Activated T-helper 1 cell treated with anti-CD3 and anti-CD28 coated beads, Interleukin-2, amount 50 U/mL, for 16 hours (primary cell): ENCODE measurements at places on chromosomes 7 and 10.

DNA sequence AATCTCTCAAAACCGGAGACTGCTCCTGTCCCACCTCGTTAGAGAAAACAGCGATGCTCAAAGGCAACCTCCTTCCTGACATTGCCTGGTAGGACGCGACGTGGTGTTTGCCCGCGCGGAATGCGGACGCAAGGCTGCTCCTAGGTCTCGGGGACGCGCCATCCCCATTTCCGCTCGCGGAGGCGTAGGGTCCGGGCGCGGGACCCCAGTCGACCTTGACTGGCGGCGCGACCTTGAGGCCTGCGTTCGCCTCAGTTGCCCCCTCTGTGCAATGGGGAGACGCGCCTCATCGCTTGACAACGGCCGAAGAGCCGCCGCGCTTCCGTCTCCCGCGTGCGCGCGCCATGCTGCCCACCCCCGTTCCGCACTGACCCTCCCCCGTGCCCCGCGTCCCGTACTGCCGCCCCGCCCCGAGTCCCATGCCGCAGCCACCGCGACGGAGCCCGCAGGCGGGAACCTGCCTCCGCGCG is 412 bp upstream of the PPIA start:
- DNase-seq: no peak

GRCh38 chr7:36928311-36928710 is 204.0 kb upstream of the AOAH start:
- DNase-seq: no peak

DNA sequence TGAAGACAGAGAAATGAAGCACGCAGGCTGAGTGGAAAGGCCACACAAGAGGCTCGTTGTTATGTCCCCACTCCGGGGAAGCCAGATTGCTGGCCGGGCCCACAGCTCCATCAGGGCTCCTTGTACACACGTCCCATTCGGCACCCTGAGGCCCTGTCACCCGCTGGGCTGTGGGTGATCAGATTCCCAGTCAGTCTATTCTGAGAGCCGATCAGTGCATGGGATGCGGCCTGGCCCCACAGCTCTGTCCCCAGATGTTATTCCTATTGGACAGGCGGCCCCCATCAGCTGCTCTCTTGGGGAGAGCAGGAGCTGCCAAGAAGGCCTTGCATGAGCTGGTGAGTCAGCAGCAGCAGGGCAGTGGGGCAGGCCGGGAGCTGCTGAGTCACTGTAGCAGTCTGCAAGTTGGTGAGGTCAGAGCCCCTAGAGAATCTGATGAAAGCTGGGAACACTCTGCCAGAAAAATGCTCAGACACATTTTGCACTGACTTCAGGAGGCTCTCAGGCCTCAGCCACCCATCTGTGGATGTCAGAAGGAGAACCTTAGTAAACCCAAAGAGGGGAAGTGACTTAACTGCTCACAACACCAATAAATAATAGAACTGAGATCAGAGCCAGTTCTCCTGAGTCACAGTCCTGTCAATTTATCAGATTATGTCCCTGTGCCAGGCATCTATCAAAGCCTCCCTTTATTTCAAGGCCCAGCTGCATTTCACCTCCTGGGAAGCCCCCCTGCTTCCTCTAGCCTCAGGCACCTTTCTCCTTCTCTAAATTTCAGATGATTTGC is 9.4 kb upstream of the PSAP start:
- DNase-seq: no peak

- DNase-seq: no peak
These were observed 273.5 kb downstream of the FGFR2 start for GRCh38 chr10:121324678-121325213.

DNA sequence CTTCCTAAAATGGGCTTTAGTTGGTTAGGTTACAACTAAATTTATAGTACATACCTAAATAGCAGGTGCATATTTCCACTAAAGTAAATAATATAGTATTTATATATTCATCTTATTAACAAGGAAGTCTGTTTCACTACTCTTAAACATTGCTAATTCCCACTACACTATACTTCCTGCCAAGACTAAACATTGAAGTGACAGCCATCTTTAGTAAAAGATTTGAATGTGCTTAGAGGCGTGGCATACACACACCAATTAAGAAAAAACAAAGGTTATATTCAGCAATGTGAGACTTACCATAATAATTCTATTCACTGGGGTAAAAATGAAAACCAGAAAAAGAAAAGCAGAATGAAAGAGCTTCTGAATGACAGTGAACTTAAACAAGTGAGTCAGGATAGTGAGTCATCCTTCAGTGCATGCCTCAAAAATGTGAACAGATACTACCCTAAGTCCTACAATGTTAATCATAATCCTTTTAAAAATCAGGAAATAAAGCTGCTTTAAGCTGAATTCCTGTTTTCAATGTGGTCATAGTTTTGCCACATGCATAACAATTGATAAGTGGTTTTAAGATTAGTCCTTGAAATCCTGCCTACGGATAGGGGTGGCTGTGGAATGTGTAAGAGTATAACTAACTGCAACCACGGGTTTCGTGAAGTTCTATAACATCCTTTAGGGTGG is 59.4 kb downstream of the USP6NL start:
- no peak for DNase-seq

GRCh38 chr10:16116404-16117304 is 256.3 kb upstream of the MINDY3 start:
- DNase-seq: no peak

GRCh38 chr10:113180401-113181154 is 230.5 kb downstream of the TCF7L2 start:
- DNase-seq: no peak

- no peak for DNase-seq
These were observed 107.0 kb downstream of the ELFN1 start for GRCh38 chr7:1777122-1777521.

DNA sequence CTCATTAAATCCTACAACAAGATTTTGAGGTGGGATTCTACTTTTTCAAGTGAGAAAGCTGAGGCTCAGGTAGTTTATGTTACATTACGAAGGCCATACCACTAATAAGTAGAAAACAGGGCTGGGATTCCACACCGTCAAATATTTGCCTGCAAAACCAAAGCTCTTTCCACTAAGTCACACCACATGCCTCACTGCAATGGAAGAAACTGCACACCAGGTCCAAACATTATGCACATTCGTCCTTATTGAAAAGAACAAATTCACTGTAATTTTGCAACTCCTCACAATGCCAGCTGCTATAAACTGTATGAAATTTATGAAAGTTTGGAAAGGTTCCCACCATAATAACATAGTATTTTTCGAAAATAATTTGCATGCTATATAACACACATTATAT is 66.5 kb downstream of the DGKB start:
- DNase-seq: no peak

DNA sequence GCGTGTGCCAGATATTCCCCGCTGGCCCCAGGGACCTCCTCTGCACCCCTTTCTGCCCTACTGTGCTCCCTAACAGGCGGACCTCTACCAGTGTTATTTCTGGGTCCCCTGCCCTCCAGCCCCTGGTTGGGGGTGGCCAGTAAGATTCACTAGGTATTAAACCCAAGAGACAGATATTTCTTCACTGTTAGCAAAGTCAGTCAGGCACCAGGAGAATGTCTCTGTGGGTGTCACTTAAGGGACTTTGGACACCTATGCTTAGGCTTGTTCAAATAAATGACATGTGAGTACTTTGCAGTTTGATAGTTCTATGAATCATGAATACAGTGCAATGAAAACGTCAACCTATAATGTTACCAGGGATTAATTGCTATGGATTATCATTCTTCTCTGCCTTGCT is 234.3 kb upstream of the IGFBP3 start:
- DNase-seq: no peak

GRCh38 chr10:101285519-101286070 is 56.3 kb upstream of the LBX1 start:
- DNase-seq: no peak

GRCh38 chr7:137545059-137545716 is 201.7 kb upstream of the PTN start:
- no peak for DNase-seq

DNA sequence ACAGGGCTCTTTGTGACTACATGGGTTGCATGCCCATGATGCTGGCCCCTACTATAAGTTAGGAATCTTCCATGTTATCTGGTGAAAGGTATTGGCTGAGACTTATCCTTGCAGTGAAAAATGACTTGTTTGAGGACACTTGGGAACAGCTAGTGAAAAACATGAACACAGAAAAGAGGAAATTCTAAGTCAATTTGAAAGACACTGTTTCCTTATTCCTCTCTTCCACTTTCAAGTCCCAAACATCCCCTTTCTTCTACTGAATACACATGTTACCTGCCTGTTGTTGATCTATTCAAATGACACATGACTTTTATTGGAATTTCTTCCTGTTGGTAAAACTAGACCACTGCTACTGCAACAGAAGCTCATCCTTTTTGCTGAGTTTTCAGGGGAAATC is 29.5 kb upstream of the PRKCQ start:
- no peak for DNase-seq

DNA sequence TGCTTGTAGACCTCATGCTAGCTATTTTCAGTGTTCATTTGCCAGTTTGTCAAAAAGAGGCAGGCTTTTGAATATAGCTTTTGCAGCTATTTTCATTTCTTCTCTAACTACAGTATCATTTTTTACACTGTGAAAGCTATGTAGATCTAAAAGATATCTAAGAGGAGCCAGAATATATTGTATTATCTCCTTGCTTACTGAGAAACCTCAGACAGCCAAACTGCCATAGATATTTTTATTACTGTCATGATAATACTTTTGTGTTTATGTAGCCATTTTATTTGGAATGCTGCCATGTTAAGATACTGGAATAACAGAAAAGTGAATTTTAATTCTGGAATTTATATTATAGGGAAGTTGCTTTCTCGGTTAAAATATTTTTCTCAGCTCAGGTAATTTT is 37.2 kb downstream of the ANKIB1 start:
- no peak for DNase-seq

- no peak for DNase-seq
These were observed 1038.3 kb downstream of the LRMDA start for GRCh38 chr10:76469675-76470074.

- no peak for DNase-seq
These were observed 13.1 kb downstream of the RPA3 start for GRCh38 chr7:7705318-7705717.

GRCh38 chr7:29146057-29146706 is at the start of gene CPVL:
Gene CPVL (minus strand): TSS chr7:29146537. CDS start chr7:29121061, 25,476 bp downstream.
- no peak for DNase-seq

DNA sequence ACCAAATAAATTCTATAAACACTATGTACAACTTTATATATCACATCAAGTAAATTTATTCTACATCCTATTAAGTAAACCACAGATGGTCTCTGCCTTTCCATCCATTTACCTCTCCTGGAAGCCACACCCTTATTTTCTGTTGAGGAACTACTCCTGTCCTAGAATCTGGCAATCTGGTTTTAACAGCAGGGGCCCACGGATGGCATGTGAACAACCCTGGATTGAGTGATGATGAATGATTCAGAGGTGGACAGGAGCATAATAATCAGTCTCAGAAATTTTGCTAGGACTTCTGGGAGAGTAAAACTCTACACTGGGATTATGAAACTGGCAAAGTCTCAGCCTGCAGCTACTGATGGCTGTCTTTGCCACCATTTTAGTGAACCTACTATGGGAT is 54.1 kb downstream of the CDK6 start:
- no peak for DNase-seq

GRCh38 chr10:13056456-13057077 is 43.4 kb upstream of the OPTN start:
- DNase-seq: no peak

DNA sequence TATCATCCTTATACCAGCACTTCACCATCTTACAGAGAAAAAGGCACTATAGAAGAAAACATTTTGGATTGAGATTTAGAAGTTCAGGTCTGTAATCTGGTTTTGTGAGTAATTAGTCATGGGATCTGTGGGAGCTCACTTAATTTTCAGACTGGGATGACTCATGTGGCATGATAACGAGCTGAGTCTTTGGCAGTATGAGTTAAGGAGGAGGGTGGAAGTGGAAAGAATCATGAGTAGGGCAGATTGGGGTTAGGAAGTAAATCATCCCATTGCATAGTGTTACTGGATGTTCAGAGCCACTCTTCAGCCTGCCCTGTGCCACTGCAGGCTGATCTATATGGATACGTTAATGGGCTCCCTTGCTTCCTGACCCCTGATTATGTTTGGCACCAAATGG is 64.9 kb downstream of the ZNF92 start:
- no peak for DNase-seq

DNA sequence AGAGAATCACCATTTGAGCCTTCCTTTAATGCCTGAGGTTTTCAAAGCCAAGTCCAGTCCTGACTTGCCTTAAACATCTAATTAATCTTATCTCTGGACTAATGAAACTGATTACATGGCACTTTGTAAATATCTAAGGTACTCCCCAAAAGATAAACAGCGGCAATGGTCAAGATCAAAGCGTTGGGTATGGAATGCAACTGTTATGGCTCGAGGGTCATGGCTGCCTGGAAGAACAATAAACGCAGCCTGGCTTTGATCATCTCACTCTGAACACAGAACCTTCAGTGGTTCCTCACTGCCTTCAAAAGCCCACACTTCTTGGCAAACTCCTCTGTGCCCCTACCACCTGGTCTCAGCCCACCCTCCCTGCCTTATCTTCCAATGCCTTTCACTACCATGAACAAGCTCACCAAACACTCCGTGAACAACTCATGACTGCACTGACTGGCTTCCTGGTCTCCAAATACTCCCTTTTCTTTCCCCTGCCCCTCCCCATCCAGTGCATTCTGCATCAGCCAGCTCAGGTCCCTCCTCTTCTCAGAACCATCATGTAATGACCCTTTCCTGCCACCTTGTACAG is 150.2 kb upstream of the NFE2L3 start:
- no peak for DNase-seq

DNA sequence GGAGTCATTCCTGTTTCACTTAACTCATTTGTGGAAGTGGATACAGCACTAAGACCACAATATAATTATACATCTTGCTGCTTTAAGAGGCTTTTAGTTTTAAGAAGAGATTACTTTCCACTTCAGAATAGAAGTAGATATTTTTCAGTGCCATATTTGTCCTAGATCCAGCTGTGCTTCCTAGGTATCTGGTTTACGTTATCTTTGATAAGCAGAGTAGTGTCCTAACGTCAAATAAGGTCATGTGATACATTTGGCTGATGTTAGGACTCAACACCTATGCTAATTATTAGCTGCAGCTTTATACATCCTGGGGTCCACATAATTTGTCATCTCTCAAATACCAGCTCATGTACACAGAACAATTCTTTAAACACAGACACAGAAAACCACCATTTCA is 196.2 kb upstream of the SMIM30 start:
- no peak for DNase-seq

GRCh38 chr10:20363684-20364083 is 533.4 kb downstream of the NEBL start:
- no peak for DNase-seq

DNA sequence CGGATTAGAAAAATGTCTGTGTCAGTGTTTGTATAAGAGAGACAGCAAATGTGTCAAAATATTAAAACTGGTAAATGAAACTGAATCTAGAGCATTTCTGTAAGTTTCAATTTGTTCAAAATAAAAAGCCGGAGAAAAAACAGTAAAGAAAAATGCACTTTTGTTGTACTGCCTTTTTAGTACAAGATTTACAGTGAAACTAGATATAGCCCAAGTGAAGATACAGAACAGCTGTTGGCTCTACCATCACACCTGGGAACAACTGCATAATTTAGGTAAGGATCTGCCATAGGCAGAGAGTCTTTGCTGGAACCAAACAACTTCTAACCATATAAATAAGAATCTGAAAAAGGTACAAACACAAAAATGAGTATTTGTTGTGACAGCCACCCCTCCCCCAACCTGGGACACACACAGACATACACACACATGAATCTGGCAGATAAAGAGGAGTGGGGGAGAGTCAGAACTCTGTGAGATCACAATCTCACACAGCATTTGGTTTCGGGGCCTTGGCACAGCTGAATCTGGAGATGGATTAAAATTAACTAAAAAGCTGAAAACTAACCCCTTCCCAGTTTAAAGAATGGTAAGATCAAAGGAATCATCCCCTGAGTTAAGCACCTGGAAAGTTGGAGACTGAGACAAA is 54.8 kb downstream of the DPY19L1 start:
- no peak for DNase-seq
